ENCODE measurements at places on chromosomes 12 and 14.

DNA sequence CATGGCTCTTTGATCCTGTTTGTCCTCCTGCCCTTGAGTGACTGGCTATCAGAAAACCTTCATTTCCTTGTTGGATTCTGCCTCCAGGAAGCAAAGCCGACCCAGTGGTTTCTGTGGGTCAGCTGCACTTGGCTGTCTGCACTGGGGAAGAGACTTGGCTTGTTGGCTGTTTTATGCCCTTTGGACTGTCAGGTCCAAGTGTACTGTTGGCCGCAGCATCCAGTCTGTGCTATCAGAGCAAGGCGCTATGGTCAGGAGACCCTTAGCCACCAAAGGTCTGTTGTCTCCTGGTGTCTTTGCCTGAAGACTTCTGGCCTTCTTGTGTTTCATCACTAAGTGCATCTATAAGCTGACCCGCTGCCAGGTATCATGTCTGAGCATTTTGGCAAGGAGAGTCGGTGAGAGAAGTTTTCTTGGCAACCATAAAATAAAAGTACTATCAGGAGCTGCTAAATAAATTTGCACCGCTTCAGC lies 177.4 kb upstream of the HIF1A start:
- DNase-seq = no peak

DNA sequence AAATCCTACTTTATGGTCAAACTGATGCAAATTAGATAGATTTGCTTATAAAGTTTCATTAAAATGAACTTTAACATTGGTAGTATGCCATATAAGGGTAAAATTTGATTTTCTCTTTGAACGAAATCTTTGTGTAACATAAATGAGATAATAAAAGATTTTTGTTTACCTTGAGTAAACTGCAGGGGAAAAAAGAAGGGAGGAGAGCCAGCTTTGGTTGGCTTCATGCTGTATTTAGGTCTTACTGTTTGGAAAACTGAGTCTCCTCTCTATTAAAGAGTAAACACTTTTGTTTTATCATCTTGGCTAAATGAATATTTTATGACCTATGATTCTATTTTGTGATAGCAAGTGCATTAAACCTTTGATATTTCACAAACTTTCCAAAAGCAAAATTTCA lies 267.6 kb downstream of the IPO8 start:
- DNase-seq = no peak

DNA sequence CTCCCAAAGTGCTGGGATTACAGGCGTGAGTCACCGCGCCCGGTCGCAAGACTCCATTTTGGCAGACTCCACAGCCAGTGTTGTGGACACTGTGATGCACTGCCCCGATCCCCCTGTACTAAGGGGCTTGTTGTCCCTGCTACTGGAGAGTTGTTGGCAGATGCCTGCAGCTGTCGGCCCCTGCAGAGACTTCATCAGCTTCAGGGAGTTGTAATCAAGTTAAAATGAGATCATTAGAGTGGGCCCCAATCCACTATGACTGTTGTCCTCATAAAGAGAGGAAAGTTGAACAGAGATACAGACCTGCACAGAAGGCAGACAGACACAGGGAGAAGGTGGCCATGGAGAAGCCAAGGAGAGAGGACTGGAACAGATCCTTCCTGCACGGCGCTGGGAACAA lies 23.7 kb upstream of the TUBA1A start:
- DNase-seq = no peak

DNA sequence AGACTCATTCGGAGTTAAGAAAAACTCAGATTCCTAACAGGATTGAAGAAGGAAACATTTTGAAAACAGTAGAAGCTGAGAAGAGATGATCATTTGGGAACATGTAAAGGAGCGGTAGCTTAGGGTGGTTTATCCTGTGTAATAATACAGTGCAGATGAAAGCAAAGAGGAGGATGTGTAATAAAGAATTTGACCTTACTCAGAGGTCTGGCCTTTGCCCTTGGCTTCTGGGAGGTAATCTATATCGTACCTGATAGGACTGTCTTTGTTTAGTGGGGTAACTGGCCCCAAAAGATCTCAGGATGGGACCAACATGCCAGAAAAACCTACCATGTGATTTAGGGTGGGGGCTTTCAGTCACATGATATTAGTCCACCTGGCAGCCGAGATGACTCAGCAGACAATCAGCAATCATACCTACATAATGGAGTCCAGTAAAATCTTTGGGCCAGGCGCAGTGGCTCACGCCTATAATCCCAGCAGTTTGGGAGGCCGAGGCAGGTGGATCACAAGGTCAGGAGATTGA lies 23.3 kb upstream of the KLHL42 start:
- DNase-seq = no peak

GRCh38 chr14:89794096-89794495 lies 160.4 kb downstream of the EFCAB11 start:
- DNase-seq = no peak

DNA sequence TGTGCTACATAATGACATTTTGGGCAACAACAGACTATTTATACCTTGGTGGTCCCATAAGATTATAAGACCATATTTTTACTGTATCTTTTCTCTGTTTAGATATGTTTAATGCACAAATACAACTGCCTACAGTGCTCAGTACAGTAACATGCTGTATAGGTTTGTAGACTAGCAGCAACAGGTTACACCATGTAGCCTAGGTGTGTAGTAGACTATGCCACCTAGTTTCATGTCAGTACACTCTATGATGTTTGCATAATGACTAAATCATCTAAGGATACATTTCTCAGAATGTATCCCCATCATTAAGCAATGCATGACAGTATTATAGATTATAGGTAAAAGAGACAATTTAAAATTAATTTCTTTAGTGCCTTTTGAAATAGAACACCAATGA lies 30.7 kb upstream of the CEBPE start:
- no peak for DNase-seq

DNA sequence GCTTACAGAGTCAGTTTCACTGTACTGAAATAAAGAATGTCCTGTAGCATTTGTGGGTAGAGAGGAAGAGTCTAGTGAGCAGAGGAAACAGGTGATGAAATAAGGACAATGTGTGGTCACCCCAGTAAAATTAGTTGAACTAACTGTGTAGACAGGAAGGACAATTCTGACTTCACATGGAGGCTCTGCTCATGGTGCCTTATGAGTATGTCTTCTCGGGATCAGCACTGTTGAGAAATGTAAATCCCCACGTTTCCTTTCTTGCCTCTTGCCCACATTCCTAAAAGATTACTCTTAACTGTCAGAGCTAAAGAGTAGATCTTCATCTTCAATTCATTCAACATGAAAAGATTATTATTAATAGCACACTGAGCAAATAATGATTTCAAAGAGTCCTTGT lies 113.2 kb upstream of the FLRT2 start:
- peak; percentile 88 for DNase-seq

DNA sequence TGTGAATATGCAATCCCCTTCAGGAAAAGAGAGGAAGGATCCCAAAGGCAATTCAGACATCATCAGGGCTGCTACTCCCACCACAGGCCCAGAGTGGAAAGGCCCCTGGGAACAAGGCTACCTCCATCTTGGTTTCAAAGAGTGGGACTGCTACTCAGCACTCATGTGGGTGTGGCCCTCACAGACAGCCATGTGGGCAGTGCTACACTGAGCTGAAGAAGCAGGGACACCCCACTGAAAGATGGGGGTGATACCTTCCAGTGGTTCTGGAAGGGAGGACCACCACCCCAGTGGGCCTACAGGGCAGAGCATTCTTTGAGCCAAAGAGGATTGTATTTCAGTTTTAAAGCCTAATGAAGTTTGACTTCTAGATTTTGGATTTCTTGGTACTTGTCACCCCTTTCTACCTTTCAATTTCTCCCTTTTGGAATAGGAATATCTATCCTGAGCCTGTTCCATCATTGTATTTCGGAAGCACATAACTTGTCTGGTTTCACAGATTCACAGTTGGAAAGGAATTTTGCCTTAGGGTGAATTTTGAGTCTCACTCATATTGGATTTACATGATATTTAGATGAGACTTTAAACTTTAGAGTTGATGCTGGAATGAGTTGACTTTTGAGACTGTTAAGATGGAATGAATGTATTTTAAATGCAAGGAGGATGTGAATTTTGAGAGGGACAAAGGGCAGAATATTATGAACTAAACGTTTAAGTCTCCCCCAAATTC lies 16.5 kb upstream of the LTA4H start:
- DNase-seq = no peak

DNA sequence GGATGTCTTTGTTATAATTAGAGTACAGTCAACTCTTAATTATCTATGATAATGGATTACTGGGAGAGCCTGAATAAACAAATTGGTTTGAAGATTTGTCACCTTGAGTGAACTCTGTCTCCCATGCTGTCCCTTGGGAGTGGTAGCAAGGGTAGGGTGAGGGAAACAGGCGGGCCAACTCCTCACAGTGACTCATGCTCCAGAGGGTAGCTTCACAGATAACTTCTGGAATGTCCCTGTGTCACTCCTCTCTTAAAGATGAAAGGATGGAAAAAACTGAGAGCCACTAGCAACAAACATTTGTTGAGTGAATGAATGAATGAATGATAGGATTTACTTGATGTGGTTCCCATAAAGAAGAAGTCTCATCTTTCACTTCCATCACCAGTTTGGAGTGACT lies 53.5 kb downstream of the RASSF9 start:
- no peak for DNase-seq

DNA sequence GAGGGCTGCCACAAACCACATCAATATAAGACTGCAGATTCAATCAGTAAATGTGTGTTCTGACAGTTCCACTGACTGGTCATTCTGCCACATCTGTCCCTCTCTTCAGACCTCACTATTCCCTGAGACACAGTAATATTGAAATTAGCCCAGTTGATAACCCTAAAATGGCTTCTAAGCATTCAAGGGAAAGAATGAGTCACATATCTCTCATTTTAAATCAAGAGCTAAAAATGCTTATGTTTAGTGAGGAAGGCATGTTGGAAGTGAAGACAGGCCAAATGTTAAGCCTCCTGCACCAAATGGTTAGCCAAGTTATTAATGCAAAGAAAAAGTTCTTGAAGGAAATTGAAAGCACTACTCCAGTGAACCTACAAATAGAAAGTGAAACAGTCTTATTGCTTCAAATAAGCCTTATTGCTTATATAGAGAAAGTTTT lies 24.5 kb upstream of the KIF21A start:
- DNase-seq = no peak

GRCh38 chr12:53099071-53099882 lies 1.8 kb downstream of the IGFBP6 start:
- peak; percentile 86 for DNase-seq

- DNase-seq = no peak
These were observed 17.5 kb downstream of the CAMKK2 start for GRCh38 chr12:121279071-121279375.

- DNase-seq = no peak
These were observed 14.2 kb upstream of the PPP1R1A start for GRCh38 chr12:54602661-54603060.

DNA sequence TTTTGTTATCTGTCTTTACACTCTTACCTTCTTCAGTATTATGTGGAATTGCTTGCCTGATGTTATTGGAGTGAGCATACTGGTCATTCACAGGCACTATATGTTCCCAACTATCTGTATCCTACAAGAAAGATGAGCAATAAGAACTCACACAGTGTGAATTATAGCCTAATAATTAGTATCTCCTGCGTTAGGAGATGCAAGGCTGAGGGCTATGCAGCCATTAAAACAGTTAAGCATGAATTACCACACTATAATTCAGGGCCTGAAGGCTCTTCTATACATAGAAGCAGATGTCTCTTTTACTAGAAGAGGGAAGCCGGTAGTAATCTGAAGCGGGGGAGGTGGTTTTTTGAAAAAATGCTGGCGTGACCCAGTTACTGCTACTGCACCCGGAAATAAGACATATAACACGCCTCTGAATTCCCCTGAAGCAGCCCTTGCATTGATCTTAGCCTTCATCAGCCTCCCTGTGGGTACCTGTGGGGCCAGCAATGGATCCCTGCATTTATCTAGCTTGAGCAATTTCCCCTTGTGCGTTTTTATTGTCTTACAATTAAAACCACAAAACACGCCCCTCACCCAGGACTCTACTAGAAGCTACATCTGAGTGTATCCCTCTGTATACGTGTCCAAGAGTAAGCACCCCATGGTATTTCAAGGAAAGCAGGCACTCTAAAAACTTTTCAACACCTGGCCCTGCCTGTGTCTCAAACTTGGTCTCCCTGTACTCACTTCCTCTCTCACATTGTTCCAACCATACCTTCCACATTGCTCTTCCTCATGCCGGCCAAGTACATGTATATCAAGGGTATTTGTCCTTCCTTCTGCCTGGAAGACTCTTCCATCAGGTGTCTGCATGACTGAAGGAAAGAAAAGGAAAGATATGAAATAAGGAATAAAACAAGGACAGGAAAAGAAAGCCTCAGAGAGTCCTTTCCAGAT lies 210.9 kb upstream of the ARID2 start:
- no peak for DNase-seq

DNA sequence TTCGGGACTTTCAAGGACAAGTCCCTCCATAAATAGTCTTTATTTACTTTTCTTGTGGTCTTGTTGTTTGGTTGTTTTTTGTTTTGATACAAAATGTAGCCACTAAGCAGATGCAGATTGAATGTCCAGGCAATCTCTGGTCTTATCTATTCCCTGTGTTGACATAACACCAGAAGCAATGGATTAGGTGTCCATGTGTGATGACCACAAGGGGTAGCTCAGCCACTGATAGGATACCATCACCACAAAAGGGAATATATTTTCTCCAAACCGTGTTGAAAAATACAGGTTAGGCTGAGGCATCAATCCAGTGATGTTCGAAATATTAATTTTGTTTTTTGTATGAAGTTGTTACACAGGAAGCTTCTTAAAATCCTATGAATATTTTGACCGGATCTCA lies 196.3 kb downstream of the EPS8 start:
- DNase-seq = no peak

DNA sequence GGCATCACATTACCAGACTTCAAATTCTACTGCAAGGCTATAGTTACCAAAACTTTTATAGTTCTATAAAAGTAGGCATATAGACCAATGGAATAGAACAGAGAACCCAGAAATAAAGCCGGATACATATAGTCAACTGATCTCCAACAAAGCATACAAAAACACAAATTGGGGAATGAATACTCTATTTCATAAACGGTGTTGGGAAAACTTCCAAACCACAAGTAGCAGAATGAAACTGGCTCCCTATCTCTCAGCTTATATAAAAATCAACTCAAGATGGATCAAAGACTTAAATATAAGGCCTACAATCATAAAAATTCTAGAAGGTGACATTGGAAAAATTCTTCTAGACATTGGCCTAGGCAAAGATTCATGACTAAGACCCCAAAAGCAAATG lies 187.9 kb upstream of the PLXNC1 start:
- no peak for DNase-seq

GRCh38 chr14:81178063-81178462 lies 42.7 kb downstream of the GTF2A1 start:
- no peak for DNase-seq

DNA sequence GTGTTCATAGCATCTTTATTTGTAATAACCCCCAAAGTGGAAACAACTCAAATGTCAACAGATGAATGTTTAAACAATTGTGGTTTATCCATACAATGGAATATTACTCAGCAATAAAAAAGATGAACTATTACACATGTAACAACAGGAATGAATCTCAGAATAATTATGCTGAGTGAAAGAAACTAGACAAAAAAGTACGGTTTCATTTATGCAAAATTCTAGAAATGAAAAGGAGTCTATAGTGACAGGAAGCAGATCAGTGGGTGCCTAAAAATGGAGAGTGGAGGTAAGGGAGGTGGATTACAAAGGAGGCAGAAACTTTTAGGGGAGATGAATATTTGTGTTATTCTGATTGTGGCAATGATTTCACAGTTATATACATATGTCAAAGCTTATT lies 4.8 kb downstream of the PRKCH start:
- no peak for DNase-seq

GRCh38 chr12:52311285-52311648 lies 9.9 kb downstream of the KRT83 start:
- no peak for DNase-seq

- DNase-seq = no peak
These were observed 17.2 kb downstream of the FAM234B start for GRCh38 chr12:13061377-13061776.

- DNase-seq = no peak
These were observed 375.9 kb downstream of the TMEM121 start for GRCh38 chr14:105902131-105902898.
